ENCODE measurements at places on chromosomes 2 and 18.

DNA sequence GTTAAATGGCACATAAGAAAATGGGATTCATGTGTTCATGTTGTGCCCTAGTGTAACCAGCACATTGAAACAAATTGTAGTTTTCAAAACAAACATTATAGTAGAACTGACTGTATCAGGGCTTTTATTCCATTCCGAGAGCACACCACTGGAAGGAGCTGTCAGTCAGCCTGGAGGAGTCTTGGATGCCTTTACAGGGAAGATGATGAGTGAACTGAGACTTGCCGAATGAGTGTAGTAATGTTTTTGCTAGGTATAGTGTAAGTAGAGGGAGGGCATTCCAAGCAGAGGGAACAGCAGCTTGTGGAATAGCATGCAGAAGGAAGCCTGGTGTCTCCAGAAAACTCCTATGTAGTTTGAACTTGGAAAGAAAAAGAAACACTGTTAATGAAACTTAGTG, 183.5 kb downstream of the MCFD2 start:
- no peak for DNase-seq

- no peak for DNase-seq
Observed at GRCh38 chr18:13422541-13423147, 204.1 kb downstream of the LDLRAD4 start.

DNA sequence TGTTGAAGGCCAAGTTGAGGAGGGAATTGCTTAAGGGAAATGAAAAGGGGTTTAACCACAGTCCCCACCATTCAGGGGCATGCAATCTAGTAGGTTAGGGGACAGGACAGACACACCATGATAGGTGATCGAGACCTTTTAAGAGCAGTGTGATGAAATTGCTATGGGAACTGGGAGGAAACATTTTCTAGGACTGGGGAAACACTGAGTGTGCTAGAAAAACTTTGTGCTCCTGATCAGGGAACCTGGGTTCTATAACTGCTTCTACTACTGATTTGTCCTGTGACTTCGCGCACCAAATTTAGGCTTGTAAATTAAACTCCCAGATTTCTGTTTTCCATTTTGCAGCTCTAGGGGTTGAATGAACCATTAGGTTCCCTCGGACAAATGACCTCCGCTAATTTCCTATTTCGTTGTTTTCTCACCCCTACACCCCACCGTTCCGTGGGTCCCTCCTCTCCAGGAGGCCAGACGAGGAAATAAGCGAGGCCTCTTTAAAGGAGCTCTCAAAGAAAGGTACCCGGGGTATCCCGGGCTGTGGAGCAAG, 371 bp upstream of the LCLAT1 start:
- DNase-seq = no peak

GRCh38 chr2:160876029-160876428, 284.2 kb upstream of the TANK start:
- DNase-seq = no peak

DNA sequence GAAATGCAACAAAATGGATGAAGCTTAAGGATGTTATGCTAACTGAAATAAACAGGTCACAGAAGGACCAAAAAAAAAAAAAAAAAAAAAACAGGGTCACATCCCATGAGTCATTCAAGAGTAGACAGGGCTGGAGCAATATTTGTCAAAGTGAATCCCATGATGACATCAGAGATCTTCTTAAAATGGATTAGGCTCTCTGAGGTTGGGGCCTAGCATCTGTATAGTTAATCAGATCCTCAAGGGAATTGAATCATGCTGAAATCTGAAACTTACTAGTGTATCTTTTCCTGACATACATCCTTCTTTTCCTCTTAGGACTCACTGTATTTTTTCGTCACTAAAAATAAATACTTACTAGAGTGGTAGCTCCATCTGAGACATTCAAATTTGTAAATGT, 380.6 kb upstream of the NXPH2 start:
- DNase-seq = peak; percentile 23

DNA sequence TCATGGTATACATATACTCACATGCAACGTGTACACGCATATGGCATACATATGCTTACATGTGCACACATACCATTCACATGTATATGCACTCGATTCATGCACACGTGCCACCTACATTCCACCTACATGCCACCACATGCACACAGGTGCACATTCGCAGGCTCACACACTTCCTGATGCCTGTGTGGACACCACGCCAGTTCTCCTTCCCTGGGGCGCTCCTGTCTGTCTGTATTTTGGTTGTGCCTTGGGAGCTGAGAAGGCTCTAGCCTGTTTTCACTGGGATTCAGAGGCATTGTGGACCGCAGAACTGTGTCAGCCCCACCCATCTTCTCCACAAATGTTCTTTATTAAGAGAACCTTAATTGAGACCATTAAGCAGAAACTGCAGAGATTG, 96.6 kb upstream of the CTDP1 start:
- DNase-seq = no peak

DNA sequence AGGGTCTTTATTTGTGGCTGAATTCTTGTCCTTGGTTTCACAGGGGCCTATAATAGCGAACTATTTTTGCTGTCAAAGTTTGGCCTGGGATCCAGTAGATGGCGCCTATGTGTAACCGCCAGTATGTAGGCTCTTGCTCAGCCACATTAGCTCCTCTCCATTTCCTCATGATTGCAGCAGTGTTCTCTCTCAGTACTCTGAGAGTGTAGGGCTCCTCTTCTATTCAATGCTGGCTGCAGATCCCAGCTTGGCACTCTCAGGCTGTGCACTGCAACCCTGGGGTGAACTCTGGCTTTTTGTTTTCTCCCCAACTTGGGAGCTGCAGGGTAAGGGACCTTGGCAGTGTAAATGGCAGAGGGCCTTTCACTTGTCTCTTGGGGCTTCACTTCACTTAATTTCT, 344.6 kb upstream of the CHAC2 start:
- DNase-seq = peak; percentile 47

DNA sequence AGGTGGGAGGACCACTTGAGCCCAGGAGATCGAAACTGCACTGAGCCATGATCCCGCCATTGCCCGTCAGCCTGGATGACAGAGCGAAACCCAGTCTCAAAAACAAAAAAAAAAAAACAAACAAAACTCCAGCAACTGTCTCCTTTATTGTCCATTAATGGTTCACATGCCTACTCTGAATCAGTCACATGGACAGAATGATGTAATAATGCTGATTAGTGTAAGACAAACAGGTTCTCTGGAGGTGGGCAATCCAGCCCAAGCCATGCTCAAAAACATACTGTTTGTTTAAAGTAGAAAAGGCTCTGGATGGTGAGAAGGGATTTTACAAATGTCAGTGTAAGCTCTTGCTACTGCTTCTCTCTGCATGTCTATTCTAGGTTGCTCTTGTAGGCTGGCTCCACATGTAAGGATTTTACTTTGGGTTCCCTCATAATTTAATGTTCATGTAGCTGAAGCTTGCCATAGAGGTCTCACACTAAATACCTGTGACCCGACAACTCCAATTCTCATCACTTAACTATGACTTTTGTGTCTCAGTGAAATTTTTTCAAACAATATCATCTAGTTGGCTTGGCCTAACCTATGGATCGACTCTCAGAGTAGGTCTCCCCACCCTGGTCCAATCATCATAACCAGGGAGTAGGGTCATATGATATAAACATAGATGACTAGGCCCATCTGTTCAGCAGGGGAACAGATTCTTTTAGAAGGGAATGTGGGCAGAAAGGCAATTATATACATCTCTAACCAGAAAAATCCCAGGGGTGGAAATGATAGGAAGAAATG, 83.9 kb upstream of the SLC39A10 start:
- no peak for DNase-seq

- DNase-seq = no peak
Observed at GRCh38 chr2:98583276-98583675, 25.0 kb downstream of the COA5 start.

DNA sequence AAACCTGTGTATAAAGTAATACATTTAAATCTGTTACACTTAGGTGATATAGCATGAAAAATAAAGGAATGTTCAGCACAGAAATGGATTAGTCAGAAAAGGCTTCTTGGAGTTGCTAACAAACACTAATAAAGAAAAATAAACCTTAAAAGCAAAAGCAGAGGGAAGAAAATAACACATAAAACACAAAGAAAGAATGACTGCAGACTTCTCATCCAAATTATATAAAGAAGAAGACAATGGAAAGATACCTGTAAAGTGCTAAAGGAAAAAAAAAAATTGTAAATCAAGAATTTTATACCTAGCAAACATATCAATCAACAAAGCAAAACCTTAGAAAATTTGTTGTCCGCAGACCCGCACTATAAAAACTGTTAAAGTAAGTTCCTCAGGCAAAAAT, 63.6 kb downstream of the EXOC6B start:
- DNase-seq = no peak

DNA sequence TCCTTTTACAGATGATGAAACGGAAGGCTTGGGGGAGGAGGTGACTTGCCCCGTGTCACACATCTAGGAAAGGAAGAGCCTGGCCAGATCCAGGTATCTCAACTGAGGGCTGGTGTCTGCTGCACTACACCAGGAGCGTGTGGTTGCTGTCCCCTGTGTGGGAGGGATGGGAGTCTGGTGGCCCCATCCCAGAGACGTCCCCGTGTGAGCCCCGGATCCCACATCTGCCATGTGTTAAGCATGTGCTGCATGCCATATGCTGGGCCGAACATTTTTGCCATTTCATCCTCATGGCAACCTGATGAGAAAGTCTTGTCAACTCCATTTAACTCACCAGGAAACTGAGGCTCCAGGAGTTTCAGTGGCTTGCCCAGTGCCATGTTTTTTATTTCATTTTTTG, 4.2 kb downstream of the GAREM2 start:
- DNase-seq = no peak

- DNase-seq = no peak
Observed at GRCh38 chr18:48064978-48065600, 134.6 kb upstream of the SMAD2 start.

DNA sequence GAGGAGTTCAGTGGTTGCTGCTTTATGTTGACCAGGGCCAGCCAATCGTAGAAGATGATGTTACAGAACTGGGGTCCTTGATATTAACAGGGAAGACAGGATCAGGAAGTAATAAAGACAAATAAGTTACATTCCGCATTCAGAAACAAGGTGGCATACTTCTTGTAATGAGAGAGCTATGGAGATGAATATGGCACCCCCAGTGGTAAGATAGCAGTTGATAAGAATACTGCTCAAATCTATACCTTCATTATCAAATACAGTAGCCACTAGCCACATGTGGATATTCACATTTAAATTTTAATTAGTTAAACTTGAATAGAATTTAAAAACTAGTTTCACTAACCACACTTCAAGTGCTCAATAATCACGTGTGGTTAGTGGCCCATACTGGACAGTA, 290.4 kb upstream of the RBMS1 start:
- no peak for DNase-seq

DNA sequence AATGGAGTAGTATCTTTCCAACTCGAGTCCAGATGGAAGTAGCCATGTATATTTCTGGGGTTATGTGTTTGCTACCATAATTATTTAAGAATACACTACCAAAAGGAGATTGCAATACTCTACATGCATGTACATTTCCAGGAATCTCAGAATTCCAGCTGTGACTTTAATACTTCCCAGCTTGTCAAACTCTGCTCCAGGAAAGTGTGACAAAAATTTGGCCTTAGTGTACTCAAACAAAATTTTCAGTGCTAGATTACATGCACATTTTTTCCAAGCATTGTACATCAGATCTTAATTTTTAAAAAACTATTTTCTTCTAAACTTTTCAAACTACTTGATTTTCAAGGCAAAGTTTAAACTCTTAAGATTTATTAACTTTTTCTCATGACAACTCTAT, 1791.6 kb downstream of the SUCLG1 start:
- no peak for DNase-seq

- no peak for DNase-seq
Observed at GRCh38 chr2:58155160-58155778, 85.9 kb downstream of the FANCL start.

DNA sequence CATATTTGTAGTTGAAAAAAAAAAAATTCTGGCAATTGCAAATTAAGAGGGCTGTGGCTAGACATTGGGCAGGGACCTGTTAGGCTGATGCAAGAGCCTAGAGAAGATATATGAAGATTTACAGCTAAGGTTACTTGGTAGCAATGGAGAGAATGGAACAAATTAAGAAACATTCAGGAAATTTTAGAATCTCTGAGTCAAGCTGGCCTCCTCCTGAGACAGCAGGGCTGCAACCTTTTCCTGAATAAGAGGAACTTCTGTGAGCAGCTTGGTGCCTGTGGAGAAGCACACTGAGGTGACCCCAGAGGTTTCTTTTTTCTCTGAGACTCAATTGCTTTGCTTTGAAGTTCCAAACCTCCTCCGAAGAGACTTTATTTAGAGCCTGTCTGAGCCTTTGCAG, 118.6 kb upstream of the LRATD1 start:
- DNase-seq = no peak

- DNase-seq = no peak
Observed at GRCh38 chr2:39821871-39822270, 42.8 kb upstream of the THUMPD2 start.

DNA sequence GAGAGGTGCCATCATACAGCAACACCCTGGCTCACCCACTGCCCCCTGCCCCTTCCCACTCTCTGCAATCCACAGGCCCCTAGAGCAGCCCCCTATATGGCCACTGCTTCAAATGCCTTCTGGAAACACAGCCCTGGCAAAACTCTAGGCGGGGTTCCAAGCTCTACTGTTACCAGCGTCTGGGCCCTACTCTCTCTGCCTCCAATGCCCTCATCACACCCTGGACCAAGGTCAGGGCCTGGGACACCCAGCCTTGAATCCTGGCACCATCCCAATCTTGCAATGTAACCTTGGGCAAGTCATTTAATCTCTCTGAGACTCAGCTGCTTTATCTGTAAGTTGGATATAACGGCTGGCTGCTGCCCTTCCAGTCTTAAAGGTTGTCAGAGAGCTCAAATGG, 39.2 kb upstream of the LOXHD1 start:
- DNase-seq = no peak

GRCh38 chr18:24538414-24539264, 78.2 kb downstream of the HRH4 start:
- no peak for DNase-seq

- no peak for DNase-seq
Observed at GRCh38 chr2:10765914-10766313, 44.5 kb downstream of the ATP6V1C2 start.

DNA sequence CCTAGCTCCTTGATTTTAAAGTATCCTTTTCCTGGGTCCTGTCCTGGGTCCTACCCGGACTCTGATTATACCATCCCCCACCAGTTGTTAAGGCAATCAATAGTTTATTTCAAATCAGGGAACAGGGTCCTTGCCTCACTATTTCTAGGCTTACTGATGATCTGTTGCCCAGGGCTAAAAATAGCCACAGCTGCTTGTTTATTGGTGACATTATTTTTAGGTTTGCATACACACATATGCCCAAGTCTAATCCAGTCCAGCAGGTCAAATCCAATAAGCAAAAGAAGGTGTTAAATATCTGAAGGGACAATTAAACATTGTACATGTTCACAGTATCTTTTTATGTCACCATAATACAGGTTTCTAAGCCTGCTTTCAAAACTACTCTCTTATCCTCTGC, 66.0 kb downstream of the RAB10 start:
- no peak for DNase-seq

GRCh38 chr2:65357095-65357958, 75.1 kb downstream of the SPRED2 start:
- no peak for DNase-seq

DNA sequence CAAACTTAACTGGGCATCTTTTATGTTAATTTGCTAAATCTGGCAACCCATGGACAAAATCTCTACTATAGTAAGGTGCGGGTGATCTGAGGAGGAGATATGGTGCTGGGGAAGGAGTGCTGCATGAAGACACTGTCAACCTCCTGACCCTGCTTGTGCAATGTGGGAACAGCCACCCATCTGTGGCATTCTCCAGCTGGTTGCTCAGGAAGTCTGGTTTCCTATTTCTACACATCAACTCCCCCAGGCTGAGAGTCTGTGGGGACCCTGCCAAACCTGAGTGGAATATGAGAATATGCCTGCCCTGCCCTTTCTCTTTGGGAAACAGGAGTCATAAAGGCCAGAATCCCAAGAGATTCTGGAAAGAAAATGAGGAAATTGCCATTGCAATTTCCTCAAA, 60.1 kb upstream of the PAX3 start:
- DNase-seq = no peak

Data from urothelium cell line (cell line).